ENCODE measurements at places on chromosomes 1 and 21.

DNA sequence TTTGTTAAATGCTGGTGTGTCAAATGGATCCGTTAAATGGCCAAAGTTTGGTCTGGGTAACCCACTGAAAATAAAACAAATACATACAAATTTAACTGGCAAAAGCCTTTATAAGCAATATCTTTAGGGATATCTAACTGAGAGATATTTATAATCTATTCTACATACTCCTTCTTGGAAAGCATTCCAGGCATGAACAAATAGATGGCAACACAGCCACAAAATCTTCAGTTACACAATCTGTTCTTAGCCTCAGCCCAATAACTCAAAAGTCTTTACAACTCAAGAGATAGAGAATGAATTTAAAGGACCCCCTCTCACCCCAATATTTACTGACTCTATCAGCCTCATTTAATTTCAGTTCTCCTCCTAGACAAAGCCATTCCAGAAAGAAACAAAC is 58.7 kb downstream of the NRDC start:
- no peak for DNase-seq

GRCh38 chr21:37452227-37452626 is 85.7 kb downstream of the DYRK1A start:
- no peak for DNase-seq

GRCh38 chr1:226104671-226105121 is 42.2 kb downstream of the H3-3A start:
- DNase-seq: no peak

DNA sequence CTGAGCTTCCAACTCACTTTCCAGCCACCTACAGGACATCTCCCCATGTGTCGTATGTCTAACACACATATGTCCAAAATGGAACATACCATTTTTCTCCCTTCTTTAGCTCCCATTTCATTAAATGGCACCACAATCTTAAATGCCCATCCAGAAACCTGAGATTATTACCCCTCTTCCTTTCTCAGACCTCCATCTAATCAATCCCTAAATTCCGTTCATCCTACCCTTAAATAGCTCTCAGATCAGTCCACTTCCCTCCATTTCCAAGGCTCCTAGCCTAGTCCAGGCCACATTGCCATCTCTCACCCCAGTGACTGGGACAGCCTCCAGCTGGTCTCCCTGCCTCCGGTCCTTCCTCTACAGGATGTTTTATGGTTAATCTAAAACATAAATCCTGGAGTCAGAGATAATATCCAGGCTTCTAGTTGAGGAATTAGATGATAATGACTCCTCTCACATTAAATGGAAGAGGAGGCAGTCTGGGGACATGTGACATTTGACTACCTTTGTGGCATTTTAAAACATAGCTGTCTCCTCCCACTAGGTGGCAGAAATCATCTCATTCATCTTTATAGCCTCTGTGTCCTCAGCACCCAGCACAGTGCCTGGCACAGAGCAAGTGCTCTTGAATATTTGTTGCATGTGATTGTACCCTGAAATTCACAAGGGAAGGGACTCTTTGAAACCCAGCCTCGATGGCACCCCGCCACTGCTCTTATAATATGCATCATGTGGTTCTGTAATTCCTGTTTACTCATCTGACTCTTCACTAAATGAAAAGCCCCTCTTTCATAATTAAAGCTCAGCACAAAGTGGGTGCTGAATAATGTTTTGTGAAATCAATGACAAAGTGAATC is 102.3 kb downstream of the TMEM53 start:
- no peak for DNase-seq

- DNase-seq: peak; percentile 7
Observed at GRCh38 chr1:37932759-37933158, 14.1 kb downstream of the INPP5B start.

- no peak for DNase-seq
Observed at GRCh38 chr1:206568256-206568655, 44.0 kb downstream of the EIF2D start.

DNA sequence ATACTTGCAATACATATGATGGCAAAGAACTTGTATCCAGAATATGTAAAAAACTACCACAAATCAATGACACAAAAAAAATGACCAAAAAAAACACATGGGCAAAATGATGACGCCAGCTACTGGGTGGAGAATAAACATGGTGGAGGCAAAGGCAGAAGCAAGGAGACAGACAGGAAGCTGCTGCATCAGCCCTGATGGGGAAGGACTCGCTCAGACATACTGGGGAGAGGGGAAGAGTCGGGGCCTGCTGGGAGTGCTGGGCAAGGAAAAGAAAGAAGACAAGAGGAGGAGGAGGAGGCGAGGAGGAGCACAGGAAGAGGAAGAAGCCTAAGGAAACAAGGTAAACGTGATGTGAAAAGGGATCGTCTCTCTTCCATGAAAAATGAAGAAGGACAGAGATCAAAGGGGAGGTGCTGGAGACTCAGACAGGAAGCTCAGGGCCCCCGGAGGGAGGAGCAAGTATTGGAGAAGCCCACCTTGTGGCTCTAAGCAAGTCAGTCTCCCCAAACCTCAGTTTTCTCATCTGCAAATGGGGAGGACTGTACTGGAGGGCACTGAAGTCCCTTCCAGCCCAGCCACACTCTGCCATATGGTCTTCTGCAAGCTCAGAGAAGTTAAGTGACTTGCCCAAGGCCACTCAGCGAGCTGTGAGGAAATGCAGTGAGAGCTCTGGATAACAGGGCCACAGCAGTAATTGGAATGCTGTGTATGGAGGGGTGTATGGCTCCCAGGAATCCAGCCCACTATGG is 24.2 kb downstream of the OLFML2B start:
- DNase-seq: no peak

DNA sequence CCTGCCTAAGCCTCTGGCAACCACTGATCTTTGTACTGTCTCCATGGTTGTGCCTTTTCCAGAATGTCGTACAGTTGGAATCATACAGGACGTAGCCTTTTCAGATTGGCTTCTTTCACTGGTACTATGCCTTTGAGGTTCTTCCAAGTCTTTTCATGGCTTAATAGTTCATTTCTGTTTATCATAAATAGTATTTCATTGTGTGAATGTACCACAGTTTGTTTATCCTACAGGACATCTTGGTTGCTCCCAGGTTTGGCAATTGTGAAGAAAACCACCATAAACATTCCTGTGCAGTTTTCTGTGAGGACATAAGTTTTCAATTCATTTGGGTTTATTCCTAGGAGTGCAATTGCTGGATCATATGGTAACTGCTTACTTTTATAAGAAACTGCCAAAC is 190.6 kb upstream of the RAB4A start:
- no peak for DNase-seq
